GM23248 (cell line): ENCODE measurements at places on chromosomes 1 and 21. TPM values are rescaled to one million over a fixed set of nuclear protein-coding genes. Genes with fewer than 3 reads are reported as not detected.
A peak's percentile ranks its signal among the peaks of the same experiment; 100 is the strongest.

GRCh38 chr1:248805876-248806275 is 19.8 kb downstream of the SH3BP5L start:
- no peak overlapping the region for H3K27ac ChIP-seq
- no peak overlapping the region for H3K4me3 ChIP-seq
- H3K4me1 ChIP-seq = peaks cover 3% of the 10 kb centered on the region; the same call in 1 of the 2 replicates
- peaks cover 2% of the 10 kb centered on the region; the same call in 1 of the 2 replicates for H3K36me3 ChIP-seq

- H3K4me1 ChIP-seq = no peaks in the 10 kb centered on the region; the same call in 1 of the 2 replicates
- H3K27me3 ChIP-seq = no peaks in the 10 kb centered on the region
- peak; percentile 38 for DNase-seq
- H3K36me3 ChIP-seq = no peaks in the 10 kb centered on the region
- no peak overlapping the region for H3K27ac ChIP-seq
Measured at GRCh38 chr1:211537253-211537652, 41.7 kb downstream of the SLC30A1 start.

GRCh38 chr1:245598524-245599305 is 443.9 kb downstream of the KIF26B start:
- H3K4me1 ChIP-seq = peaks cover 16% of the 10 kb centered on the region
- peak; percentile 50 for DNase-seq
- peak overlapping the region; percentile 15; the same call in 1 of the 2 replicates for H3K4me3 ChIP-seq
- H3K27ac ChIP-seq = peak overlapping the region; percentile 81
- no peaks in the 10 kb centered on the region for H3K36me3 ChIP-seq

DNA sequence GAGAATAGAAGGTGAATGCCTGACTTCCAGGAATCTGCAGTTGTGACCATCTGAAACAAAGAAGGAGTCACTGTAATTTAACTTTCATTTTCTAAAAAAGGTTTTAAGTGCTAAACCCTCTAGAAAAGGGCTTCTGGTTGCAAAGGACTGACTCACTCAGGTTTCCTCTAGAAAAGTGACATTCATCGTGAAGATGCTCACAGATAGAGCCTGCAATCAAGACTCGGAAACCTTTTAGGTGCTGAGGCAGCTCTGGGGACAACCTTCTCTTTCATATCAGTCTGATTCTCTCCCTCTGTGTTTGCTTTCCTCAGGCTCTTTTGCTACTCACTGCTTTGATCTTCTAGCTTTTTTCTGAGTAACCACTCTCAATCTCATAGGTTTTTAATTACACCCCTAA is 8.2 kb downstream of the BCL9 start:
- no peak overlapping the region for H3K4me3 ChIP-seq
- H3K27ac ChIP-seq = no peak overlapping the region
- H3K36me3 ChIP-seq = no peaks in the 10 kb centered on the region
- peaks cover 9% of the 10 kb centered on the region for H3K4me1 ChIP-seq

DNA sequence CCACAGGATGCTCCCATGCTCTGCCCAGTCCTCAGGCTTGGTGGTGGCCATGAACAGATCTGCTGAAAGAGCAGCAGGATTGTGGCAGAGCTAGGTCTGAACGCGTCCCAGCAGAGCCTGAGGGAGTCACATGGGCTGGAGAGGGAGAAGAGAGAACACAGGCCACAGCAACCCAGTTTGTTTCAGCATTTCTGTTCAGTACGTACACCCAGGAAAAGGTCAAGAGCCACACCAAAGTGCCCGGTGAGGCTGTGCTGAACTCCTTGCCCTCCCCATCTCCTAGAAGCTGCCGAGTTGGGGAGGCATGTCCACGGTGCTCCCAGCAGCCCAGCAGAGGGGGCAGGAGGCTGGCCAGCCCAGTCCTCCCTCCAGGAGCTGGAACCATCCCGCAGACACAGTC is 5.5 kb downstream of the PKP1 start:
- no peak overlapping the region for H3K27ac ChIP-seq
- peaks cover 13% of the 10 kb centered on the region; the same call in 1 of the 2 replicates for H3K27me3 ChIP-seq
- H3K4me3 ChIP-seq = no peak overlapping the region
- DNase-seq = no peak
- H3K4me1 ChIP-seq = peaks cover 7% of the 10 kb centered on the region; the same call in 1 of the 2 replicates

DNA sequence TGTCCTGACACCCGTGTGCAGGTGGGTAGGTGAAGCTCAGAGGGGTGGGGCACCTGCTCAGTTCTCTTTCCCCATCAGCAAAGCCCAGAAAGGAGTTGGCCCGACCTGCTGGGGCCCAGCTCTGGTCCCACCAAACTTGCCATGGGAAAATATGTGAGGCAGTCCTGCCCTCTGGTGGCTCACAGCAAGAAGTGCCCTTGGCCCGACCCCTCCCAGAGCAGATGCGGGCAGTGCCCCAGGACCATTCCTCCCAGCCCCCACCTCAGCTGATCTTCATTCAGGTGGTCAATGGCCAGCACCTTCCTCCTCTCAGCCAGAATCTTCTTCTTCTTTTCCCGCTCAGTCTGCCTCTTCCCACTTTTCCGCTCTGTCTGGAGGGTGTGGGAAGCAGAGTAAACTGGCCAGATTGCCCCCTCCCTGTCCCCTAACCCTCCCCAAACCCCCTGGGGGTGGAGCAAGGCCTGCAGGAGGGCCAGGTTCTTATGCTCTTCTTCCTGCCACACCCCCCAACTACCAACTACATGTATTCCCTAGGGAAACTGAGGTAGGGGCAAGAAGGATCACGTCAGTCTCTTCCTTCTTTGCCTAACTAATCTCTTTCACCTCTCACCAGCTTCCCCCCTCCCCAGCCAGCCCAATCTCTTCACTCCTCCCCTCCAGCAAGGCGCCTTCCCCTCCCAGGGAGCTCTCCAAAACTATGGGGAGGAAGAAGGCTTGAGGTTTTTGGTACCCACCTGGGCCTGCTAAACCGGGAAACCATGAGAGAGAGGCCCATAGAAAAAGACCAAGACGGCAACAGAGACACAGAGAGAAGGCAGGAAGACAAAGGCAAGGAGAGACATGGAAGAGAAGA is 15.6 kb downstream of the TNNT2 start:
- DNase-seq = peak; percentile 68
- no peaks in the 10 kb centered on the region for H3K4me1 ChIP-seq
- no peak overlapping the region for H3K4me3 ChIP-seq
- no peak overlapping the region for H3K27ac ChIP-seq

DNA sequence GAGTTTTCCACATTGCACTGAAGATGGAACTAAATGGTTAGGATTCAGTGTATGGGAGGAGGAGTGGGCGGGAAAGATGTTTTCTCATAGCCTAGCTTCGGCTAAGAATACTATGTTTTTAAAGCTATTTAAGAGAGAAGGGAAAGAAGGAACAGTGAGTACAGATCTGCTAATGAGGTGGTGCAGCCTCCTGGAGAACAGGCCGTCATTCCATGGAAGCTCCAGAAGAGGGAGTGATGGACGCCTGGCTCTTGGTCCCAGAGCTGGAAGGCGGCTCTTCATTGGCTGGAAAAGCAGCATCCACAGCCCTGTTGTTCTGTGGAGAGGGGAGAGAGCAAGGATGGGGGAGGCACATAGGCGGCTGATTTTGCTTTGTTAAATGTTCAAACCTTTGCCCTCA is 6.9 kb downstream of the CAMK1G start:
- no peak overlapping the region for H3K27ac ChIP-seq
- H3K27me3 ChIP-seq = peaks cover 15% of the 10 kb centered on the region
- no peak overlapping the region for H3K4me3 ChIP-seq
- DNase-seq = peak; percentile 56
- no peaks in the 10 kb centered on the region for H3K36me3 ChIP-seq

DNA sequence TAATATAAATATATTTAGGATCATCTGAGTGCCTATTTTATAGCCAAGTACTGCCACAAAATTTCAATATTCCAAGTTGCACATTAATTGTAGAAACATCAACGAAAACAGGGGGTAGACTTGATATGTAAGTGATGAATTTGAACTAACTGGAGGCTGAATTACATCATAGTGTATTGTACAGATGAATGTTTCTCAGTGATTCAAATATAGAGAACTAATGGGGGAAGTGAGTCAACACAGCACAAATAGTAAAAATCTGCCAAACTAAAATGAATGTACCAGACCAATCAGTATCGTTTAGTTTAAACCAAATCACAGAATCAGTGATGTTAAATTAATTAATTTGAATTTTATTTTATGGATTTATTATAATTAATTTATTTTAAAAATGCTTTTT is 42.8 kb downstream of the RTCA start:
- no peak overlapping the region for H3K27ac ChIP-seq
- peaks cover 5% of the 10 kb centered on the region for H3K4me1 ChIP-seq
- no peak overlapping the region for H3K4me3 ChIP-seq
- no peaks in the 10 kb centered on the region for H3K27me3 ChIP-seq
- DNase-seq = peak; percentile 87

GRCh38 chr1:182428043-182428442 is 21.9 kb upstream of the RGSL1 start:
- H3K36me3 ChIP-seq = no peaks in the 10 kb centered on the region
- no peak overlapping the region for H3K27ac ChIP-seq
- no peak overlapping the region for H3K4me3 ChIP-seq
- DNase-seq = no peak
- no peaks in the 10 kb centered on the region for H3K4me1 ChIP-seq

DNA sequence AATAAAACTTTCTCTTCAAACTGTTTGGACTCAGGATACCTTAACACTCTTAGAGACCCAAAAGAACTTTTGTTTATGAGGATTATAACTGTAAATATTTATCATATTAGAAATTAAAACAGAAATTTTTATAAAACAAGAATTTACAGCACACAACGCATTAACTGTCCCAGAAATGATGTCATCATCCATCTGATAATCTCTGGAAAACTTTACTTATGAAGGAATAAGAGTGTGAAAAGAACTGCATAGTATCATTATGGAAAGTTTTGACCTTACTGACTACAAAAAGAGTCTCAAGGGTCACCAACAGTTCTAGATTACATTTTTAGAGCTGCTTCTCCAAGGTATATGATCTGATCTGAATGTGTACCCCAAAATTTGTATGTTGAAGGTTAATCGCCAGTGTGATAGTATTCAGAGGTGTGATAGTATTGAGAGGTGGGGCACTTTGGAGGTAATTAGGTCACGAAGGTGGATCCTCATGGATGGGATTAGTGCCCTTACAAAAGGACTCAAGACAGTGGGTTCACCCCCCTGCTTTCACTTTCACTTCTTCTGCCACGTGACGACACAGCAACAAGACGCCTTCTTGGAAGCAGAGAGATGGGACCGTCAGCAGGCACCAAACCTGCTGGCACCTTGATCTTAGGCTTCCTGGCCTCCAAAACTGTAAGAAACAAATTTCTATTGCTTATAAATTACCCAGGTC is 95.7 kb upstream of the NR5A2 start:
- peak overlapping the region; percentile 57 for H3K4me3 ChIP-seq
- no peak overlapping the region for H3K27ac ChIP-seq

- H3K27me3 ChIP-seq = no peaks in the 10 kb centered on the region
- no peak overlapping the region for H3K4me3 ChIP-seq
- H3K4me1 ChIP-seq = no peaks in the 10 kb centered on the region
- DNase-seq = no peak
- H3K36me3 ChIP-seq = no peaks in the 10 kb centered on the region
- no peak overlapping the region for H3K27ac ChIP-seq
Measured at GRCh38 chr1:205074513-205074912, 9.7 kb downstream of the TMEM81 start.

DNA sequence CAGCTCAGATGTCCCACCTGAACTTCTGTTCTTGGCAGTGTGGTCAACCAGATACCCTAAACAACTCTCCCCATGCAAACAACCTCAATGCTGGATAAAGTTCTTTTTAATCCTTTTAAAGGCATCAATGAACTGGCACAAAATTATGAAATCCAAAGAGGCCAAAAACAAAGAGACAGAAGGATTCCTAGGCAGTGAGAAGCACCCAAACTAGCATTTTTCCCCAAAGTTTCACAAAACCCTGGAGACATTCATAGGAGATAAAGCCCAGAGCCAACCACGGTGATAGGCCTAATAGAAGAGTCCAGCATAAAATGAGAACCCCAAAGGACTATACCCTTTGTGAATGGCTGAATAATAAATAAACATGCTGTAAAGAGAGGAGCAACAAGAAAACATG is 50.7 kb downstream of the MATN1 start:
- DNase-seq = peak; percentile 73
- H3K36me3 ChIP-seq = no peaks in the 10 kb centered on the region
- no peaks in the 10 kb centered on the region for H3K27me3 ChIP-seq
- H3K4me1 ChIP-seq = peaks cover 63% of the 10 kb centered on the region

GRCh38 chr1:110570901-110571300 is 35.3 kb downstream of the KCNA2 start:
- DNase-seq = no peak
- no peak overlapping the region for H3K27ac ChIP-seq
- H3K4me3 ChIP-seq = no peak overlapping the region
- H3K36me3 ChIP-seq = no peaks in the 10 kb centered on the region
- H3K4me1 ChIP-seq = no peaks in the 10 kb centered on the region

GRCh38 chr1:36106269-36106668 is 17.6 kb downstream of the ADPRS start:
- no peaks in the 10 kb centered on the region for H3K36me3 ChIP-seq
- H3K27me3 ChIP-seq = no peaks in the 10 kb centered on the region
- DNase-seq = no peak
- no peak overlapping the region for H3K27ac ChIP-seq
- no peak overlapping the region for H3K4me3 ChIP-seq
- H3K4me1 ChIP-seq = peaks cover 13% of the 10 kb centered on the region

GRCh38 chr1:53375440-53375839 is 47.6 kb upstream of the LRP8 start:
- no peaks in the 10 kb centered on the region for H3K27me3 ChIP-seq
- DNase-seq = no peak
- H3K4me1 ChIP-seq = no peaks in the 10 kb centered on the region
- H3K4me3 ChIP-seq = no peak overlapping the region

- H3K36me3 ChIP-seq = peaks cover 15% of the 10 kb centered on the region
- no peak overlapping the region for H3K4me3 ChIP-seq
- no peak overlapping the region for H3K27ac ChIP-seq
- DNase-seq = no peak
Measured at GRCh38 chr21:32603131-32603530, 9.0 kb downstream of the CFAP298 start.

DNA sequence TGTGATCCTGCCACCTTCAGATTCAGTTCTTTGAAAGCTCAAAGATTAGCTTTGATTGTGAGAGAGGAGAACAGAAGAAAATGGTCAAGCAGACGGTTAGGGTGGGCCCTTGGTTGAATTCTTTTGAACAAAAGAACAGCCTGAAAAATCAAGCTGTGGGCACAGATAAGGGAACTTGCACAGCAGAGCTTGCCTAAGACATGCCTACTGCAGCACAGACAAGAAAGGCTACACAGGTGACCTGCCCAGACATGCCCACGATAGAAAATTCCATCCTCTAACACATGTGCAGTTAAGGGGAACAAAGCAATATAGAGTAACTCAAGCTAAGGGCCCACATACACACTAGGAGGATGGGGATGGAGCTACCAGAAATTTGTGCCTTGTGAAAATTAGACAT is 512.5 kb upstream of the LRRC7 start:
- H3K4me3 ChIP-seq = no peak overlapping the region
- no peaks in the 10 kb centered on the region for H3K27me3 ChIP-seq
- H3K4me1 ChIP-seq = no peaks in the 10 kb centered on the region
- no peak overlapping the region for H3K27ac ChIP-seq

- no peaks in the 10 kb centered on the region for H3K4me1 ChIP-seq
- peak; percentile 4 for DNase-seq
- H3K27me3 ChIP-seq = no peaks in the 10 kb centered on the region
- no peaks in the 10 kb centered on the region for H3K36me3 ChIP-seq
- no peak overlapping the region for H3K27ac ChIP-seq
Measured at GRCh38 chr1:88357729-88358128, 326.3 kb upstream of the PKN2 start.

- H3K27ac ChIP-seq = no peak overlapping the region
- no peak overlapping the region for H3K4me3 ChIP-seq
- no peak for DNase-seq
- H3K36me3 ChIP-seq = no peaks in the 10 kb centered on the region
- no peaks in the 10 kb centered on the region for H3K27me3 ChIP-seq
- peaks cover 9% of the 10 kb centered on the region; the same call in 1 of the 2 replicates for H3K4me1 ChIP-seq
Measured at GRCh38 chr1:241947354-241947753, 10.2 kb upstream of the BECN2 start.

Gene PRR9
- not detected in 2 replicates for total RNA-seq

Gene KLHL17
- 19.2 and 23.3 TPM in 2 replicates for total RNA-seq

Gene TNFSF4
- total RNA-seq = 4.8 and 6.2 TPM in 2 replicates

Gene SPATA45
- not detected in 2 replicates for total RNA-seq

Gene ATP1A4
- total RNA-seq = not detected in 2 replicates

Gene NT5C1A
- not detected in 2 replicates for total RNA-seq

Gene COL11A1
- 10.0 and 10.2 TPM in 2 replicates for total RNA-seq
